ENCODE measurements at places on chromosomes 3 and 15.
A peak's percentile ranks its signal among the peaks of the same experiment; 100 is the strongest.

- DNase-seq = no peak
These were observed 27.6 kb downstream of the ACP3 start for GRCh38 chr3:132344666-132345280.

DNA sequence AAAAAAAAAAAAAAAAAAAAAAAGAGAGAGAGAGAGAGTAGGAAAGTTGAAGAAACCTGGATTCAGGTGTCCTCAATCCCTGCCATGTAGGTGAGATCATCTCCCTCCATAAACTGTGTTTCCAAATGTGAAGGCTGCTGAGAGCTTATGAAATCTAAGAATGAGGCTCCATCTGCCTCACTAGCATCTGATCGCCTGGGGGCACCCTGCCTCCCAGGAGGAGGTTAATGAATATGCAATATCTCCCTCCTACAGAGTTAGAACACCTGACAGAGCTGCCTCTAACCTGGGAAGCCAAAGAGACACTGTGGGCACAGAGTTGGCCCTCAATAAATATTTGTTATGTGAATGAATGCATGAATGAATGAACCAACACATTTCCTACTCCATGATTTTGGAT is 23.8 kb upstream of the ZNF148 start:
- peak; percentile 68 for DNase-seq

DNA sequence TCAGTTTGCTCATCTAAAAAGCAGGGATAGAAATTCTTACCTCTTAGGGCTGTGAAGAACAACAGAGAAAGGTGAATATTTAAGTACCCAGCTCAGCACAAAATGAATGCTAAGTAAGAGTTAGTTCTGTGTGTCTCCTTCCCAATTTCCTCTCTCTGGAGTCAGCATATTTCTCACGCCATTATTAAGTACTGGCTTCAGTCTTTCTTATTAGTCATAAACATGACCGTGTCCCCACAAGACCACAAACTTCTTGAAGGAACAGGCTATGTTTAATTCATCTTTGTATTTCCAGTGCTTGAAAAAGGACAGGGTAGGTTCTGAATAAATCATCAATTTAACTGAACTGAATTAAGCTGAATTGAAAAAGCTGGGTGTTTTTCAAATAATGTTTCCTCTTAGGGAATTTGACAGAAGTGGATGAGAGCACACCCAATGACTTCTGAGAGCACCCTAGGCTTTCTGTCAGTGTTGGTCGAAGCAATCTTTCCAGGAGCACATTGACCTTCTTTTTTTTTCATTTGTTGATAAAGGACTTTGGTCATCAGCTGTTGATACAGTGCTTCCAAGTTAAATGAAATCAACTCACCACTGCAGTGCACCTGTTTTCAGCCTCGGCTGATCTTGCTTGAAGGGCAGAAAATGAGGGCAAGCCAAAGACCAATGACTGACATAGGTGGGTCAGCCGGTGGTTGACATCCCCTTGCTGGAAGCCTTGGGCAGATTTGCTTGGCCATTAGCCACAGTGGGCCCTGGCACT is 324.6 kb downstream of the MFSD1 start:
- no peak for DNase-seq

DNA sequence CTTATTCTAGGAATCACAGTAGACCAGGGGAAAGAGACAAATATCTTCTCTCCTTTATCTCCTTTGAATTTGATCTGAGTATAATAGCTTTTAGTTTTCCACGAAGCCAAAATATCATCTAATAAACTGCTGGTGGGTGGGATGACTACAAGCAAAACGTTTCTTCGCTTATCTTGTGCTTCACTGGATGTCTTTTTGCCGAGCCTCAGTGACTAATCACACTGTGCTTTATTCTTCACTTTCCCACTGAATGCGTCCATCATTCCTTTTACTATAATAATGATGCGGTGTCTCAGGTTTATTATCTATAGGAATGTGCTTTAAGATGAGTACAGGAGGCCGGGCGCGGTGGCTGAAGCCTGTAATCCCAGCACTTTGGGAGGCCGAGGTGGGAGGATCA is 32.5 kb downstream of the CEP152 start:
- DNase-seq = no peak

- DNase-seq = no peak
These were observed 83.4 kb downstream of the VPS8 start for GRCh38 chr3:184895350-184895749.

- no peak for DNase-seq
These were observed 2.8 kb downstream of the FES start for GRCh38 chr15:90887037-90887481.

DNA sequence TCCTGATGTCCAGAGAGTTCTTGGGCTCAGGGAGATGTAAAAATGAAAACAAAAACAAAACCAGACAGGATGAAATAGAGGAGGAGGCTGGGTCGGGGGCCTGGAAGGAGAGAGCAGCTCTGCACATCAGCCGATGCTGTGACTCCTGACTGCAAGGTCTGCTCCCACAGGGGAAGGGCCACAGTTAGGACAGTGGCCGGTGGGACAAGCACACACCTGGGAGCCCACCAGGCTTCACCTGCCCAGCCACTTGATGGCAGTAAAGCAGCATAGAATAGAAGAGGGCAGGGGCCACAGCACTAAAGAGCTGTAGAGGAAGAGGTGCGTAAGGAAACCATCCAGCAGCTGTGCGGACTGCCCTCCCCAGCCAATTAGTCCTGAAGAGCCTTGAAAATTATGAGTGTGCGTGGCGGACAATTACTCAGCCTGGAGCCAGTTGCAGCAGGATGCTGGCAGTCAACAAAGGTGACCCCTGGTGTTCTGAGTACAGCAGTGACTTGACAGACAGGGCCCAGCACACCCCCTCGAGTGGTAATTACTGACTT is 29.8 kb downstream of the ALS2CL start:
- DNase-seq = peak; percentile 97

GRCh38 chr3:49460956-49461355 is 9.1 kb upstream of the DAG1 start:
- no peak for DNase-seq

GRCh38 chr3:114242947-114243346 is 5.6 kb upstream of the ZNF80 start:
- no peak for DNase-seq

DNA sequence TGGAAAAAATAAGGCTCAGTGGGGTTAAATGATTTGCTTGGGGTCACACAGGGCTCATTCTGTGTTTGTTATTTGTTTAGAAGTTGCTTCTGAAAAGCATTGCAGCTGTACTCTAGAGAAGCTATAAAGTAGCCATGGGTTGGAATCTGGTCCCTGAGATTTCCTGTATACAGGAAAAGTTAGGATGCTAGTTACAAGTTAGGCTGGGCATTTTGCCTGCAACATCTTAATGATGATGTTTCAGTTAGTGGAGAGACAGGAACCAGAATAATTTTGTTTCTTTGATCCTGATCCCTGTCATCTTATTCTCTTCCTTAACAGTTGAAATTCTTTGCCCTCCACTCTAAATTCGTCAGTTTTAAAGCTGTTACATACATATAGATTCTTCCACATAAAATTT is 445.3 kb downstream of the OTOL1 start:
- no peak for DNase-seq

DNA sequence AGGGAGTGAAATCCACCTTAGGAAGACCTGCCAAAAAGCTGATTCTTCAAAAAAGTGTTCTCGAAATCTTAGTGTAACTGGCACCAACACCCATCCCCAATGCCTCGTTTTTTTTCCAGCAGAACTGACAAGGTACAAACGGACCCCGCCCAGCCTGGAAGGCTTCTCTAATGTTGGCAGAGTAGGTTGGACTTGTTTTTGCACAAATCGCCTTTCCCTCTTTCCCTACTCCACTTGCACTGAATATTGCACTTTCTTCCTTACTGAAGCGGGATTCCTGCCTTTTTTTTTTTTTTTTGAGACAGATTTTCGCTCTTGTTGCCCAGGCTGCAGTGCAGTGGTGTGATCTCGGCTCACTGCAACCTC is 544 bp upstream of the TIMMDC1 start:
- peak; percentile 4 for DNase-seq

GRCh38 chr15:41847981-41848380 is 9.3 kb downstream of the PLA2G4B start:
- no peak for DNase-seq

GRCh38 chr3:140545197-140545596 is 132.7 kb upstream of the TRIM42 start:
- no peak for DNase-seq

DNA sequence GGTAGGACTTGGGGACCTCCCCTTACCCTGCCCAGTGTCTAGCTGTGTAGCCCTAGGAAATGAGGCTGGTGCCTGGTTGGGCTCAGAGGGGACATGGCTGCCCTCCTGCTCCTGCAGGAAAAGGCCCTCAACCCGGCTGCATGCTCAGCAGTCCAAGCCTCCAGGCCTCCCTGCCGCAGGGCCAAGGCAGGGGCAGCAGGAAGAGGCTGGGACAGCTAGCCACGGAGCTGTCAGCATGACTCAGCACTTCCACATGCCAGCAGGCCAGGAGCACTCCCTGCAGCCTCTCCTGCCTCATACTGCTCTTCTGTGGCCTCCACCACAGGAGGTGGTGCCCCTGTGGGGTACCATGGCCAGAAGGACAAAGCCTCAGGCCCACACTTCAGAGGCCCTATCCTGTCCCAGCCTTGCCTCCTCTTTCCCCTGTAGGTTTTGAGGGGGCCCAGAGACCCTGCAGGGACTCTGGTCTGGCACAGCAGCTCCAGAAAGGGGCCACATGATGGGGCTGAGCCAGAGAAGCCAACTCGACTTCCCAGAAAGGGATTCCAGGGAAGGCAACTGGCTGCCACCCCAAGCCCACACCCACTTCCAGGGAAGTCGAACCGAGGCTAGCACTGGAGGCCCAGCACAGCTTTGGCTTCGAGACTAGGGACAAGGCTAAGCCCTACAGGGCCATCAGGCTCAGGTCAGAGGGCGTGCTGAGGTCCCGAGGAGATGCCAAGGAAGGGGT is 19.5 kb downstream of the TKT start:
- DNase-seq = no peak

DNA sequence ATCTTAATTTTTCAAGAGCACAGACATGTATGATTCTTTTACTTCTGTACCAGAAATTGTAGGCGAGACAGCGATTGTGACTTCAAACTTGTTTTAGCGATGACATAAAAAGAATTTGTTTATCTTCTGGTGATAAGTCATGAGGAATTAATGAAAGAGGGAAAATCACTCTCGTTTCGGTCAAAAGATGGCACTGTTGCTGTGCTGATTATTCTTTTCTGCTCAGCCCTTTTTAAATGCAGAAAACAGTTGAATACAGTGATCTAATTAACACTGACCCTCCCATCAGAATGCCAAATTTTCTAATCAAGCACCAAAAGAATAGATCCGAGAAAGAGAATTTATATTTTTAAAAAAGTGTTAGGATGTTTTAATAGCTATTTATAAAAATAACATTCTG is 52.6 kb downstream of the NSUN3 start:
- peak; percentile 12 for DNase-seq

GRCh38 chr15:57319919-57320560 is 56.3 kb upstream of the CGNL1 start:
- no peak for DNase-seq

- DNase-seq = no peak
These were observed 67.4 kb downstream of the TBC1D2B start for GRCh38 chr15:78010067-78010466.

DNA sequence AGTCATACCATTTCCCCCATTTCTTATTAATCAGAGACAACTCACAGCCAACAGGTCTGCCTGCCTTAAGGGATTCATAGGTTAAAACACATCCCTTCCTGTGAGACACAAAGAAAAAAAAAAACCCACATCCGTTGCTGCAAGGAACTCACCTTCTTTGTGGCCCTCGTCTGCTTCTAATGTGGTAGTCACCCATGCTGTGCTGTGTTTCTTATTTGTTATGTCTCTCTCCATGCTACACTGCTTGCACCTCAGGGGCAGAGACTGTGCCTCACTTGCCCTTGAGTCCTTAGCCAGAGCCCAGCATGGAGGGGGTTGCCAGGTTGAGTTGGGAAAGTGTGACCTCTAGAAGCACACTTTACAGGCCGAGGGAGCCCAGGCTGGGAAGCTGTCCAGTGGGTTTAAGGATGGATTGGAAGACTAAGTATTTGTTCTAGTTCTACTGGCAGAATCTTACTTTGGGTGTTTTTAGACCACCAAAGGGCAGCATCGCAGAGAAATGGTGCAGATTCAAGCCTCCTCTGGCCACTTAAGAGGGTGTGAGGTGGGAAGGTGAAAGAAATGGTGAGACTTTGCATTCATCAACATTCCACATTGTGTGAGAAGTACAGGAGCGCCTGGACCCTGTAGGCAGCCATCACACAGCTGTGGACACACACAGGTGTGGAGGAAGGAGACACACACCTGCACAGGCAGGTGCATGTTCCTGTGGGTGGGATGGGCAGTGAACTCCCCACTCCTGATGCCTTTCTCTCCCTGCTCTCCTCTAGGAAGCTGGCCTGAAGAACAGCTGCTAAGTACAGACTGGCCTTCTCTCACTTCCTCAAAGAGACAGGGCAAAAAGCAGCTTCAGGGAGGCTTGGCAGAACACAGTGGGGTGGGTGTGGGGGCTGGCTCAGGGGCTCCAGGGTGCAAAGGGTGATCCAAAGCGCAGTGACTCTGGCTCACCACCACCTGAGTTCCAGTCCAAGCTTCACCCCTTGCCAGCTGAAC is 48.8 kb downstream of the GLB1 start:
- DNase-seq = no peak

DNA sequence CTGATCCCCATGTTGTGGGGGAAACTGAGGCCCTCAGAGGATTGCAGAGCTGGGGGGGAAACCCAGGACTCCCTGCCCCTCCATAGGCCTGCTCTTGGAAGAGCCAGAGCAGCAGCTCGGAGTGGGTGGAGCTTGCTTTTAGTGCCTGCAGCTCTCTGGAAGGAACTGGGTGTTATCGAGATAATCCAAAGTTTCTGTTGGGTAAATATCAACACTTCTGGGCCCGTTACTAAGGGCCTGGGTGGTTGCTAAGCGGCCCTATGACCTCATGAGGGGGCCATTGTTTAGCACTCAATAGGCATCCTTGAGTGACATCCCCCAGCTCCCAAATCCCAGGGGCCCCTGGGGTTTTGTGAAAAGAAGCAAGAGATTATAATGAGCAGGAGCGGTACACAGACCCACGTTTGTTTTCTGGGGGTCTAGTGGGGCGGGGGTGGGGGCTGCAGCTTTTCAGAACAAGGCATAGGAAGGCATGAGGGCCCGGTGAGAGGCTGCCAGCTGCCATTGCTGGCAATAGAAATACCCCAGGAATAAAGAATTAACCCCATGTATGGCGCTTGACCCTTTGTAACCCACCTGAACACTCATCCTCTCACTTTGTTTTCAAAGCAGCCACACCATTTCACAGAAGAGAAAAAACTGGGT is 48.3 kb upstream of the ATP2B2 start:
- no peak for DNase-seq

- peak; percentile 36 for DNase-seq
These were observed 27.5 kb upstream of the MASP1 start for GRCh38 chr3:187318819-187319616.

- no peak for DNase-seq
These were observed 13.3 kb upstream of the IL16 start for GRCh38 chr15:81183439-81183775.

DNA sequence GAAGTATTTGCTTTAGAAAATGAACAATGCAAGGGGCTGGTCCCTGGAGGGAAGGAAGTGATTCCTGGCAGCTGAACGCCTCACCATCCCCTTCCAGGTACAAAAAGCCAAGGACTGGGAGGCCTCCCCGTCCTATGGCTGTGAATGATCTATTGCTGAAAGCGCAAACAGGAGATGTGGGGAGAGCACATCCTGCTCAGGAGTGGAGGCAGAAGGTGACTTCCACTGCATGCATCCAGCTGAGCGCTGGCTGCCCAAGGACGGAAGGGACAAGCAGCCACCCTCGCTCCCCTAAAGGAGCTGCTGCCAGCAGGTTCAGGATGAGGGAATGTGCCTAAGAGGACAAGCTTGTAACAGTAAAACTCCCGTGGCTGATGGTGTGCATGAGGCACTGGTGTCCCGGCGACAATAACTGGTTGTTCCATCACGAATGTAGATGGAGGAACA is 41.4 kb downstream of the ABTB1 start:
- DNase-seq = peak; percentile 81

Measured in NCI-H2081 (cell line).